ENCODE measurements at places on chromosomes 7 and 10. TPM values are rescaled to one million over a fixed set of nuclear protein-coding genes. Genes with fewer than 3 reads are reported as not detected.

LFNG gene
- total RNA-seq: 96.7 TPM

HTRA1 gene
- not detected for total RNA-seq

TAS2R5 gene
- 0.47 TPM for total RNA-seq

FAM25A gene
- total RNA-seq: not detected
